ENCODE measurements at places on chromosomes 5 and 9. TPM values are rescaled to one million over a fixed set of nuclear protein-coding genes. Genes with fewer than 3 reads are reported as not detected.

LRRC70 gene
- total RNA-seq = 2.9 TPM

INSYN2B gene
- total RNA-seq = 0.25 TPM

HRCT1 gene
- total RNA-seq = 1.1 TPM

TAF11L5 gene
- total RNA-seq = not detected

PKD2L2 gene
- not detected for total RNA-seq

PLPP7 gene
- total RNA-seq = not detected

CERT1 gene
- total RNA-seq = 30.5 TPM

PCDHA6 gene
- not detected for total RNA-seq

HAVCR2 gene
- total RNA-seq = 6.1 TPM

RIC1 gene
- 42.6 TPM for total RNA-seq

PCDHGA1 gene
- total RNA-seq = 0.53 TPM

Measured in lower leg skin (tissue), 4 donors.